ENCODE measurements at places on chromosomes 2 and 18.

DNA sequence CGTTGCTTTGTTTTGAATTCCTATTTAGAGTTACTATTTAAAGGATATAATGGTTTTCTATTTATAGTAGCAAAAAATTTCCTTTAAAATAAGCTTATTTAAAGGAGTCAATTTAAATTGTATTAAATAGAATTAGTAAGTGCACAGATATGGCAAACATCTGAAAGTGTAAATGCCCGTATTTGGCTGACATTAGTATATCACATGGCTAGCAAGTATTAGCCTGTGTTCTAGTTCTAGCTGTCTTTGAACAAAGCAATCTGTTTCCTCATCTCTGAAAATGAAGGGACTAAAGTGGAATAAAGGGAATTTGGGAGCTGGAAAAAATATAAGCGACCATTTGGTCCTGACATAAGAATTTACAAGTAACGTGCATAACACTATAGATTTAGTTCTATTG is 32.2 kb downstream of the PELI1 start:
- no peak for DNase-seq

- no peak for DNase-seq
Observed at GRCh38 chr2:46181306-46181705, 115.9 kb upstream of the EPAS1 start.

DNA sequence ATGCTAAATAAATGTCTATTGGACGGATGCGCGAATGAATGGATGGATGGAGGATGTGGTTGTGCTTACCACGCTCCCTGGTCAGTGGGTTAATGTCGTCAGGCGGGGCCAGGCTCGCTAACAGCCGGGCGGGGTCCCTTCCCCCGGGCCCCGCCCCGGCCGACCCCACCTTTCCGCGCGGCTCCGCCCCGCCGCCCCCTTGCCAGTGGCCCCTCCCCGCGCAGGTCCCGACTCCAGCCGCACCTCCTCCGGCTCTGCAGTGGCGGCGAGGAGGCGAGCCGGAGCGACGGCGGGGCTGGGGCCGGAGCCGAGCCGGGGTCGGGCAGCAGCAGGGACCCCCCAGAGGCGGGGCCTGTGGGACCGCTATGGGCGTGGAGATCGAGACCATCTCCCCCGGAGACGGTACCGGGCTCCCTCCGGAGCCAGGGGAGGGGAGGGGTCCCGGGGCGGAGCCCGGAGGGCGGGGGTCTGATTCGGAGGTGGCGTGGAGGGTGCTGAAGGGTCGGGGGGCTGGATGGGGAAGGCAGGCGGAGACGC is at the start of gene FKBP1B:
TSS of gene FKBP1B (plus strand) at position 257 of the 537 bp plus-strand sequence. CDS start at position 366, 109 bp downstream.
- DNase-seq = peak; percentile 66

DNA sequence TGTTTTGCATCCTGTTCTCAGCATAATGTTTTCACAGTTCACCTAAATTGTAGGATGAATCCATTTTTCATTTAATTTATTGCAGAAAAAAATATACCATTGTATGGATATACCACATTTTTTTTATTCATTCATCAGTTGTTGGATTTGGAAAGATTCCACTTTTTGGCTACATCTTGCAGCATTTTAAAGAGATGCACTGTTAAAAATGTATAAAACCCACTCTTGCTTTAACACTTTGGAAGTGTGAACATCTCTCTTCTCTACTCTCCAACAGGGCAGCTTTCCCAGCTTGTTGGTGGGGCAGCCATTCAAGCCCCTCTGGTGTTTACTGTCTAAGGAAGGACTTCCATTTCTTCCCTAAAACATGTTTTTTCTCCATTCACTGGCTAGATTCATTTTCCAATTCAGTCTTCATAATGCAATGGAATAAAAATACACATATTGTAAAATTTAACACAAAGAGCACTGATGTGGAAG is 104.4 kb upstream of the CBLN2 start:
- DNase-seq = no peak

GRCh38 chr18:74243127-74243526 is 48.6 kb downstream of the CYB5A start:
- DNase-seq = no peak

DNA sequence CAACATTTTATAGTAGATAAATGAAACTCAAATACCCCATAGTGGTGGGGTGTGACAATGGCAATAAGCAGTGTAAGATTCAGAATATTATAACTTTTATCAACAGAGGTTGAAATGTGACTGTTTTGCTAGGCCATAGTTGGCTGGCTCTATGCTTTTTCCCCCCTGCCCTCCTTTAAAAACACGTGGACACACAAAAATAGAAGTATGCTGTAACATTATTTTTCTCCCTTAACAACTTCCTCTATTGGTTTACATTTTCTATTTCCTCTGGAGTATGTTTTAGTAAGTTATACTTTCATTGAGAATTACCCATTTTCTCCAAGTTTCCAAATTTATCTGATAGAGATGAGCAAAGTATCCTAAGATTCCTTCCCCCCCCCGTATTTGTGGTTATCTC is 31.1 kb downstream of the NDUFAF7 start:
- no peak for DNase-seq

GRCh38 chr2:230887342-230887741 is 22.6 kb downstream of the ITM2C start:
- no peak for DNase-seq

GRCh38 chr2:68870215-68870614 is 982 bp downstream of the BMP10 start:
- no peak for DNase-seq

- DNase-seq = no peak
Observed at GRCh38 chr2:85978883-85979780, 90.3 kb upstream of the ST3GAL5 start.

GRCh38 chr2:46377666-46378560 is 80.7 kb downstream of the EPAS1 start:
- DNase-seq = no peak

DNA sequence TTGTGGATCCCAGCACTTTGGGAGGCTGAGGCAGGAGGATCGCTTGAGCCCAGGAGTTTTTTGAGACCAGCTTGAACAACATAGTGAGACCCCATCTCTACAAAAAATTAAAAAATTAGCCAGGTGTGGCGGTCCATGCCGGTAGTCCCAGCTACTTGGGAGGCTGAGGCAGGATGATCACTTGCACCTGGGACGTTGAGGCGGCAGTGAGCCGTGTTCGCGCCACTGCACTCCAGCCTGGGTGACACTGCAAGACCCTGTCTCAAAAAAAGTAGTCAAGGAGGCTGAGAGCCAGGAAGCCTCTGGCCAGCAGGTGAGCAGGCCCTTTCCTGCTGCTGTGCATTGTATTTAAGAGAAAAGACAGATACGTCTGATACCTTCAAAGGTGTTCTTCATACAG is 11.1 kb upstream of the PROC start:
- DNase-seq = no peak

- DNase-seq = no peak
Observed at GRCh38 chr18:46740046-46740445, 16.8 kb downstream of the ST8SIA5 start.

DNA sequence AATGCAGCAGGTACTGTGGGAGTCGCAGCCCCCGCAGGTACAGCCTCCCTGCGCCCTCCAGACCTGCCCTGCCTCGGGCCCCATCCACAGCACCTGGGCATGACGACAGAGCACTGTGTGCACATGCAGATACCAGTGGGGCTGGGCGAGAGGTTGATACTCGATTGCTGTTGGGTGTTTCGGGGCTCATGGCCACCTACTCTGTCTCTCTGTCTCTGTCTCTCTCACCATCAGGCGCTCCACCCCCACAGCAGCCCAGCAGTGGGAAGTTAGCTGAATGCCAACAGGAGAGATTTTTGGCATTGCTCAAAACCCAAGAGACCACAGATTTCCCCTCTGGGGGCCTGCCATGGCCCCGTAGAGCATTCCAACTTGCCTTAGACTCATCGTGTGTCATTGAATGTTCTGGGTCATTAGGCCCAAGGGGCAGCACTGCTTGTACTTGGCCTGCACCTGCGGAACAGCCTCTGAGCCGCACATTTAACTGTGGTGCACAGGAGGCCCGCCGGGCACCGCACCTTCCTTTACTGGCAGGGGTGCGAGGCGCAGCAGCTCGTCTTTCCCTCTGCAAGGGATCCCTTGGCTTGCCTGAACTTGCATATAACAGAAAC is 18.8 kb downstream of the KCNIP3 start:
- DNase-seq = no peak

- DNase-seq = no peak
Observed at GRCh38 chr2:59584958-59585357, 968.5 kb downstream of the BCL11A start.

GRCh38 chr2:240465765-240466578 is 30.5 kb downstream of the GPC1 start:
- no peak for DNase-seq

DNA sequence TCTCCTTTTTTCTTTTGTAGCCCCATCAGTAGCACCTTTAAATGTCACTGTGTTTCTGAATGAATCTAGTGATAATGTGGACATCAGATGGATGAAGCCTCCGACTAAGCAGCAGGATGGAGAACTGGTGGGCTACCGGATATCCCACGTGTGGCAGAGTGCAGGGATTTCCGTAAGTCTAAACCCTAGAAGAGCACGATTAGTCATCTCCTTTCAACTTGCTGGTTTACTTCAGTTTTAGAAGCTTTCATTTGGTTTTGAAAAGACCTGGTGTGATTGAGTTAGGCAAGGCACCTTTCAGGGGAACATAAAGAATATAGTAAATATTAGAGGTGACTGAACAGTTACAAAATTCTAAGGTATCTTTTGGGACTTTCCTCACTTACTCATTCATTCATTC is 72.2 kb upstream of the TMEM87B start:
- no peak for DNase-seq

DNA sequence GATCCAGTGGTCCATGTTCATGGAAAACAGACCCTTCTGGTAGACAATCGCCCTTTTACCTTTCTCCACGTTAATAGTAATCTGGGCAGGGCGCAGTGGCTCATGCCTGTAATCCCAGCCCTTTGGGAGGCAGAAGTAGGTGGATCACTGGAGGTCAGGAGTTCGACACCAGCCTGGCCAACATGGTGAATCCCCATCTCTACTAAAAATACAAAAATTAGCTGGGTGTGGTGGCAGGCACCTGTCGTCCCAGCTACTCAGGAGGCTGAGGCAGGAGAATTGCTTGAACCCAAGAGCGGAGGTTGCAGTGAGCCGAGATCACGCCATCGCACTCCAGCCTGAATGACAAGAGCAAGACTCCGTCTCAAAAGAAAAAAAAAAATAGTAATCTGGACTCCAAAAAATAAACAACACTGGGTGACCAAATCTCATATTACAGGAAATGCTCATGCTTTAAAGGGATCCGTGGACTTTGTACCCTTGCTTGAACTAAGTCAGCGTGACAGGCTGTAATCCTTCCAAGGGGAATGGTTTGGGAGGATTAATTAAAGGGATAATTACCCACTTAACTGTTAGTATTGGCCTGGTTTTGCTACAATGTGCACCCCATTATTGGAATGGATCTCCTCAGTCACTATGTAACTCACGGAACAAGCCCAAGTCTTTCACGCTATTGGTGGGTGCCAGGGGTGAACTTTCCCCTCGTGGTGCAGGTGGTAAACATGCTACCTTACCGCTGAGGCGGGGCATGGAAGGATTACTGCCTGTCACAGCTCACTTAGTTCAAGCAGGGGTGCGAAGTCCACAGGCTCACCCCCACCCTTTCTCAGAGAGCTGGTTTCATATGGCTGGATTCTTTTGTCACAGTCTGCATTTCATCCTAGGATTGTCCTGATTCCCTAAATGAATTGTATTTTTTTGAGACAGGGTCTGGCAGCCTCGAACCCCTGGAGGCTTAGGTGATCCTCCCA is 36.7 kb downstream of the PROC start:
- no peak for DNase-seq

- peak; percentile 89 for DNase-seq
Observed at GRCh38 chr2:136118819-136119716, 1.1 kb upstream of the CXCR4 start.

DNA sequence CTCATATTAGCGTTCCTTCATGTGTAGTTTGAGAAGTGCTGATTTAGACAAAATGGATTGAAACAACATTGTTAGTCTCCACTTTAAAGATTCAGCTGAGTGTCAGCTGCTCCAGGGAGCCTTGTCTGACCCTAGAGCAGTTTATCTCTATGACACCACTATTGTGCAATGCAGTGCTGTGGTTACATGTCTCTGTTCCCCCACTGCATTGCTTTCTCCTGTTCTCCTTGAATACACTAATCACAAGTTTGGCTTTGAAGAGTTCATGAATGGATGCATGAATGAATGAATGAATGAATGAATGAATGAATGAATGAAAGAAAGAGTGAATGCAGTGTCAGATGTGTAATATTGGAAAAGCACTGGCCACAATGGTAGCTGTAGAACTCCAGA is 38.3 kb downstream of the GCG start:
- no peak for DNase-seq

DNA sequence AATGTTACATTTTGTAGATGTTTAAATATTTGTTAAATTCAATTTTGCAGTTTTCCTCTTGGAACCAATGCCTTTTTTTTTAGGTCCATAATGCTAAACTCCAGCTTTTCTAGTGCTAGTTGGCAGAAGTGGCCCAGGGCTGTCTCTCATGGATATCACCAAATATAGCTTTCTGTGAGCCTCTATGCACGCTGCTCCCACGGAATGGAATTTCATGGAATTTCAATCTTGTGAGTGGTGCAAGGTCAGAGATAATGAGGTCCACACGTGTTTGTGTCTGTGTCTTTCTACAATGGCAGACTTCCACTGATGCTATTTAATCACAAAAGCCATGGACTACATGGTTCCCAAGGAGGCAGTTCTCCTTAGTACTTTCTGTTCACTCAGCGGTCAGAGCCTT is 191.5 kb upstream of the PARD3B start:
- no peak for DNase-seq

- no peak for DNase-seq
Observed at GRCh38 chr2:160694631-160695030, 201.0 kb upstream of the RBMS1 start.

DNA sequence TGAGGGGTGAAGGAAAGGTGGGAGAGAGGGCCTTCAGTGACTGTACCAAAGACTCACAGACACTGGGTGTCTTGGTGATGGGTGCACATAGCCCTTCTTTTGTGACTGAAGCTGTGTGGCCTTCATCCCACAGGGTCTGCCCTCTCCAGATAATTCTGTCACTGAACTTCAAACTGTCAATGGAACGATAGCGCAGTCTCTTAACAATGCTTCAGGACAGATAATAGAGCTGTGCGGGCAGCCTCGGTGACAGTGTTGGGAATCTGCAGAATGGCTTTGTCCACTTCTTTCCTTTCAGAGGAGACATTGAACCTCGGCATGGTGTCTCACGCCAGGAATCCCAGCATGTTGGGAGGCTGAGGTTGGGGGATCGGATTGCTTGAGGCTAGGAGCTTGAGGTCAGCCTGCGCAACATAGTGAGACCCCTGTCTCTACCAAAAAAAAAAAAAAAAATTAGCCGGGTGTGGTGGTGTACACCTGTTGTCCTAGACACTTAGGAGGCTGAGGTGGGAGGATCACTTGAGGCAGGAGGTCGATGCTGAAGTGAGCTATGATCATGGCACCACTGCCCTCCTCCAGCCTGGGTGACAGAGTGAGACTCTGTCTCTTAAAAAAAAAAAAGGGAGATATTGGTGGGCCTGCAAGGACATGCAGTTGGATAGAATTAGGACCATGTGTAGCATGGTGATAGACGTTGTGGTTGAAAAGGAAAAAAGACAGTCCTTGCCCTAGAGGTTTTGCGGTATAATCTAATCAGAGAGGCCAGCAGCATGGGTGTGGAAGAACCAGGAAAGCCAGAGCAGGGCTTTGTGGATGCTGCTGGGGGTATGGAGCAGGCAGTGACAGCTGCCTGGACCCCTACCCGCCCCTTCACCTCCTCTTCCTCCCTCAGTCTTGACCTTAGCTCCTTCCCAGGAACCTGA is 91.4 kb downstream of the LDLRAD4 start:
- no peak for DNase-seq

GRCh38 chr2:70103531-70104061 is 16.3 kb downstream of the PCBP1 start:
- DNase-seq = peak; percentile 70
